Stimulated activated naive B cell treated with anti-CD40 and anti-IgM and Interleukin-4, amounts not matched to agents 10 μg/mL and 1 μg/mL and 100 μg/mL, for 72 hours (primary cell): ENCODE measurements at places on chromosomes 12 and 14.
A peak's percentile ranks its signal among the peaks of the same experiment; 100 is the strongest.

- DNase-seq, result peak; percentile 72
These were observed 17.0 kb downstream of the RHOF start for GRCh38 chr12:121776190-121777098.

GRCh38 chr12:117071009-117071408 is 28.2 kb downstream of the TESC start:
- no peak for DNase-seq

DNA sequence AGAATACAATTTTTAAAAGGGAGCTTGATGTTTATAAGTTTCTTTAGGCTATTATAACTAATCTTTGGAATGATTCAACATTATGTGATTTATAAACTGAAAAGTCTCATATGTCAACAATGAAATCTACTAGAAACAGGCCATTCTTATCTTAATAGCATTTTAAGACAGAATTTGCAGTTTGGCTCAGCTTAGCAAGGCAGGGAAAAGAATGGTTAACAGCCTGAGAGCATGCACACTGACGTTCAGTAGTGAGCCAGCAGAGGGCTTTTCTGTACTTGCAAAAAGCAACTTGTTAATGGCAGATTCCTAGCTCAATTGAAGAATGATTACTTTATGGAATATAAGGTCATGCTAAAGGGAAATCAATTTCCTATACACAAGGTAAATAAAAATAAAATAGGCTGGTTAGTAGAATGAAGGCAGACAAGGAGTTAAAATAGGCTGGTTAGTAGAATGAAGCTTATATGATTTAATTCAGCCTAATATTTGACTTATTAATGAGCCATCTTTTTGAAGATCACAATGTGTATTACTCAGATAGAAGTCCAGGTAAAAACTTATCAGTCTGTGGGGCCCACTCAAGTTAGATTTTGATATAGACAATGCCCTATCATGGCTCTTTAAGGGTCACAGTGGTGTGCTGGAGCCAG is 95.9 kb downstream of the OTOGL start:
- DNase-seq, result no peak

GRCh38 chr14:101838476-101838875 is 77.0 kb downstream of the PPP2R5C start:
- DNase-seq, result no peak

- DNase-seq, result no peak
These were observed 14.6 kb downstream of the GTF2A1 start for GRCh38 chr14:81206115-81206514.
